ENCODE measurements at places on chromosomes 1 and 21.

- DNase-seq: no peak
Observed at GRCh38 chr1:166080277-166080966, 86.4 kb downstream of the FAM78B start.

- no peak for DNase-seq
Observed at GRCh38 chr1:213192026-213192425, 141.0 kb downstream of the RPS6KC1 start.

GRCh38 chr1:60971330-60971729, 111.0 kb upstream of the NFIA start:
- no peak for DNase-seq

DNA sequence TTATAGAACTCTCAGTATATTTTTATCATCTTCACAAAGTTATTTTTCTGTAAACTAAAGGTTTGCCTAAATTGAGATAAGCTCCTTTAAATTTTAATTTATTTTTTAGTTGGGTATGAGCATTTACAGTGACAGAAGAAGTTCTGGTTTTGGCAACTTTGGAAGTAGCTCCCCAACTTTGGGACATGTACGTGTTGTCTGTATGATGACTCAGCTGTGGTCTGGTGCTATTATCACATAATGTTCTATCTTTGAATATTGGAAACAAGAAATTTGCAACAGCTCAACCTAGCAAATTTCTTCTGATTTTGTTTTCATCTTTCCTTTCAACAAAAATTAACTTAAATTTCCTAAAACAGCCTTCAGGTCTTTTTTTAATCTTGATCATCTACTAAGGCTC, 46.6 kb upstream of the C1orf105 start:
- DNase-seq: no peak

DNA sequence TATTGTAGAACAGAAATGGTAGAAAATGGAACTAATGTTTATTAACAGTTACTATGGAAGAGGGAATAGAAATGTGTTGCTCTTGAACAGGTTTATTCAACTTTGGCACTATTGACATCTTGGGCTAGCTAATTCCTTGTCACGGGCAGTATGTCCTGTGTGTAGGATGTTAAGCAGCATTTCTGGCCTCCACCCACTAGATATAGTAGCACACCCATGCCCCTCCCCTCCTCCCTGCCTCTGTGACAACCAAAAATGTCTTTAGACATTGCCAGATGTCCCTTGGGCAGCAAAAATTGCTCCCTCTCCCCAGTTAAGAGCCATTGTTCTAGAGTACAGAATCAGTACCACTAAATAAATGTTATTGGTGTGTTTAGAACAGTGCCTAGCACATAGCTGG, 91.4 kb upstream of the TPTE start:
- DNase-seq: no peak

DNA sequence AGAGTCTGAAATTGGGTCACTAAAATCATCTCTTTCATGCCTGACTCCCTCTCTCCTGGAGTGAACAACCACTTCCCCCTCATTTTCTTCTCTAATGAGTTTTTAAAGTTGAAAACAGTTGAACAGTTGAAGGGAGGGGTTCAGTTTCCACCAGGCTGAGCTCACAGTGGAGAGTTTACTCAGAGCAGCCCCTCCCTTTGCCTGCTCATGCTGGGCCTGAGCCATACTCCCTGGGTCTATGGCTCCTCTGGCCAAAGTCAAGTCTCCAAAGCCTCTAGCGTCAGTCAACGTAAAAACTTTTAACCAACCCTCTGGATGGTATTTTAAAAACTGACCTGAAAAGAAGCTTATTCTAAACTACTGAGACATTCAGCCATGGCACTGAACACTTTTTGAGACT, 100.8 kb upstream of the RNPC3 start:
- DNase-seq: no peak
